ENCODE measurements at places on chromosomes 5 and 9.
A peak's percentile ranks its signal among the peaks of the same experiment; 100 is the strongest.

DNA sequence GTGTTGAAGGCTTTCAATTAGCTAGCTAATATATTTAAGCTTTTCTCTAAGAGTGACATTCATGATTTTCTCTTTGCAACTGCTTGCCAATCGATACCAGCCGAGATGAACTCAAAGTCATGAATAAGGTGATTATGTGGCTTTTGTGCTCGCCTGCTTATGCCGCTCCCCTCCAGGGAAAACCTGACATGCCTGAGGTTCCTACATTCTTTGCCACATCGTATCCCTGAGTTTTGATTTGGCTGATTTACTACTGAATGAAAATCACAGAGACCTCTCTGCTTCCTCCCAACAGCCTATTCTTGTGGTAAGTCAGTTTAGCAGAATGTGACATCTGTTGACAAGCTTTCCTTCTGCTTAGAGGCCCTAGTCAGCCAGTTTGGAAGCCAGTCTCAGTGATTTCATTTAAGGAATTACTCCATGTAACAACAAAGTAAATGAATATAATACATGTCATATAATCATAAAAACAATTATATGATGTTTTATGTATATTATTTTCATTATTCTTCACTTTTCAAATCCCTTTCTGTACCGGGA lies 513.4 kb downstream of the CSNK1G3 start:
- no peak for DNase-seq

DNA sequence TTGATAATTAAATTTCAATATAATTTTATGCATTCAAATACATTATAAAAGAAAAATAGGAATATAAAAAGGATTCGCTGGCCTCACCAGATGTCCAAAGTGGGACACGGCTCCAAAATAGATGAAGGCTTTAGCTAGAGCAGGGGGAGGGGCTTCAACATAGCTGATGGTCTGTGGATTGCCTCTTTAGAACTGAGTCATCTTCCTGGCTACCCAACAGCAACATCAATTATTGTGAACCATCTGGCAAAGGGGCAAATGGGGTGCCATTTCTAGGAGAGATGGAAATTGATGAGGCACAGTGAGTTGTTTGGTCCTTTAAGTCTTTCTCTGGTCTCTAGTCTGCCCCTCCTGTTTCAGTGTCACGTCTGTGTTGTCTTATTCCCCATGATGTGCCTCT lies 44.2 kb upstream of the CD180 start:
- no peak for DNase-seq

- peak; percentile 67 for DNase-seq
Observed at GRCh38 chr5:181187500-181188213, 17.3 kb downstream of the TRIM7 start.

DNA sequence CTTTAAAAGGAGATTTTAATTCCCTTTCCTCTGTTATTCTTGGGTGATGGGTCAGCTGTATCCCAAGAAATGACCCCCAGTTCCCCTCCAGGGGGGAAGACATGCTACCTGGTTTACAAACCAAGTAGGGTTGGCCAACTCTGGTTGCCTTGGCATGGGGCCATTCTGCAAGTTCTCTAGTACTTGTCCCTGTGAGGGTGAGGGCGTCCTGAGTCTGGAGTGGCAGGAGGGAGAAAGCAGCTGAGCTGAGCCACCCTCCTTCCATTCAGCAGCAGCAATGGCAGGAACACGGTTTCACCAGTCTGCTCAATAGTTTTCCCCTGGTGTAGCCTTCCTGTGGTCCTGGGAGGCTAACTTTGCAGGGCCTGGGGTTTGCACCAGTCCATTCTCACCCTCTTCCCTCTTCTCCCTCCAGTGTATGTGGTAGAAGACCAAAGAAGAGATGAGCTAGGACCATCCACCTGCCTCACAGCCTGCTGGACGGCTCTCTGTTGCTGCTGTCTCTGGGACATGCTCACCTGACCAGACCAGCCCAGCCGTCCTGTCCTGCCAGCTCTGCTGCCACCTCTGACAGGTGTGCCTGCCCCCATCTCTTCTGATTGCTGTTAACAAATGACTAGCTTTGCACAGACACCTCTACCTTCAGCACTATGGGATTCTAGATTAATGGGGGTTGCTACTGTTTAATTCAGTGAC lies 59.9 kb downstream of the PFDN1 start:
- no peak for DNase-seq

GRCh38 chr5:55535199-55535905 lies 588 bp upstream of the PLPP1 start:
- no peak for DNase-seq

Measured in CD4-positive, alpha-beta T cell treated with Interleukin-10 for 1 hour (primary cell).